ENCODE measurements at places on chromosomes 3 and 15.
A peak's percentile ranks its signal among the peaks of the same experiment; 100 is the strongest.

- no peak for DNase-seq
Observed at GRCh38 chr3:136836511-136837156, 17.7 kb downstream of the SLC35G2 start.

- no peak for DNase-seq
Observed at GRCh38 chr15:80587007-80587406, 108.1 kb upstream of the ABHD17C start.

- no peak for DNase-seq
Observed at GRCh38 chr15:39270934-39271333, 309.9 kb upstream of the THBS1 start.

GRCh38 chr3:46778101-46778500, 60.4 kb upstream of the PRSS50 start:
- DNase-seq = no peak

GRCh38 chr3:121660356-121661171, at the start of gene HCLS1:
Gene HCLS1, minus strand, starts transcription at chr3:121660903. Its CDS starts 2,556 bp downstream, at chr3:121658347.
- peak; percentile 50 for DNase-seq

GRCh38 chr3:148240351-148240750, 457.4 kb upstream of the AGTR1 start:
- no peak for DNase-seq

DNA sequence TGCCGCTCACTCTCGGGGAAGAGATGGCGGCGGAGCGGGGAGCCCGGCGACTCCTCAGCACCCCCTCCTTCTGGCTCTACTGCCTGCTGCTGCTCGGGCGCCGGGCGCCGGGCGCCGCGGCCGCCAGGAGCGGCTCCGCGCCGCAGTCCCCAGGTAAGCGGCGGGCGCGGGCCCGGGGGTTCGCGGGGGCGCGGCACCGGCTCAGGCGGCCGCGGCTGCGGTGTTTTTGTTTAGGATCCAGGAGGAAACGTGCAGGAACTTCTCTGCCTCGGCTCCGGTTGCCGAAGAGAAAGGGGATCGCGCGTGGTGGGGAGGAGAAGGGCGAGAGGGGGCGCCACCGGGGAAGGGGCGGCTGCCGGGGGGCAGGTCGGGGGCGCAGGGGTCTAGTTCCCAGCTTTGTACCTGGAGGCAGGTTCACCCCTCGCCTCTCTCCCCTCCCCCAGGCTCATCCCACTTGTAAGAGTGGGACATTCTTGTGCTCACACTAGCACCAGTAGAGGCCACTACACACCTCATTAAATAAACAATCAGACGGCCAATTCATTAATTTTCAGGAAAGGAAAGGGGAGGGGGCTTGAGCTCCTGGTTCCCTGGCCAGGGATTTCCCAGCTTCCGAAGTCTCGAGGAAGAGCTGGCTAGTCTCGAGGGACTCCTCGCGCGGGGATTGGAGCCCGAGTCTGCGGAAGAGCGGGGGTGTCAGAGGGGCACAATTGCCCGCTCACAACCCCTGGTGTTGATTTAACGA, 562 bp downstream of the NEO1 start:
- peak; percentile 1 for DNase-seq

DNA sequence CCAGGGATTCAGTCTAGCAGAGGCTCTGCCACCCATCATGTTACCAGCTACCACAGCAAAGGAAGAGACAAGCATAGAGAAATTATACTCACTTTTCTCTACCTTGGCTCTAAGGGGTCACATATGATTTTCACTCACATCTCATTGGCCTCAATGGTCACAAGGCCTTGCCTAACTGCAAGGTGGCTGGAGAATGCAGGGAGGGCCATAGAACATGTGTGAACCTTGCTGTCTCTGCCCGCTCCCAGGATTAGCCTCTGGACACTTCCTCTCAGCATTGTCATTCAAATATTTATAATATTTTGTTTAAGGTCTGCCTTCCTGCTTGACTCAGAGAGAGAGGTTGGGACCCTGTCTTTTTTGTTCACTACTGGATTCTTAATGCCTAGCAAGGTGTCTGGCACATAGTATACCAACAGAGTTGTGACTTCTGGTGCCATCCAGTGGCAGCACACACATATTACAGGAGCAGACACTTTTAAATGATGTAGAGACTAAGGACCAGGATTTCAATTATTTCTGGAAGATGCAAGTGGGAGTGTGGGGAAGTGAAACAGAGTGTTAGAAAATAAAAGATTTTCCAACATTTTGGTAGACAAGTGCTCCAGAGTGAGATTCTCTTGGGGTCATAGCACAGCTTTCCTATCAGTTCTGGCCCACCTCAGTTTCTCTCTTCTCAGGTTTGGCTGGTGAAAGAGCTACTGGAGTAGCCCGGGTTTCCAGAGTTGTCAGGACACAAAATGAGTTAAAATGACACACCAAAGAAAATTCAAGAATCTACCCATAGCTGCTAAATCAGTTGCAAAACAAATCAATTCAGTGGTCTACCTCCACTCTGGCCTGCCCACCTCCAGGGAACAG, 119.0 kb upstream of the RASGRP1 start:
- peak; percentile 67 for DNase-seq

DNA sequence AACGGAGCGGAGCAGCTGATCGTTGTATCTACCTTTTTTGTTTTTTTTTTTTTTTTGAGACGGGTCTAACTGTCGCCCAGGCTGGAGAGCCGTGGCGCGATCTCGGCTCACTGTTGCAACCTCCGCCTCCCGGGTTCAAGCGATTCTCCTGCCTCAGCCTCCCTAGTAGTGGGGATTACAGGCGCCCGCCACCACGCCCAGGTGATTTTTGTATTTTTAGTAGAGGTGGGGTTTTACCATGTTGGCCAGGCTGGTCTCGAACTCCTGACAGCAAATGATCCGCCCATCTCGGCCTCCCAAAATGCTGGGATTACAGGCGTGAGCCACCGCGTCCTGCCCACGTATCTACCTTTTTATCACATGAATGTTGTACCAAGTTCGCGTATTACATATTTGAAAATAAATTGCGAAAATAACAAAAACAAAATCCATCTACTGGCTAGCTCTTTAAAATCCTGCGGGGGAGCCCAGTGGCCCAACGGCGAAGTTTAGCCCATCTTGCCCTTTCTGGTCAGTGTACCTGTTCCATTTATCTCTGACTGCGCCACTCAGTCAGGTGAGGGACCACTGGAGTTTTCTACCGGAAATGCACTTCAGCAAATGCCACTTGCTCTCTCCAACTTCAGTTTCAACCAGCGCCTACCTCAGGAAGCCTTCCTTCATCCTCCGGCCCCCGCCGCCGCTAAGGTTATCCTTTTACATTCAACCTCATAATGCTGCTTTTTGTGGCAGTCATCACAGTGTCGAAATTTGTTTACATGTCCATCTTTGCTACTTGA, 1.2 kb upstream of the EIF3J start:
- DNase-seq = peak; percentile 23

DNA sequence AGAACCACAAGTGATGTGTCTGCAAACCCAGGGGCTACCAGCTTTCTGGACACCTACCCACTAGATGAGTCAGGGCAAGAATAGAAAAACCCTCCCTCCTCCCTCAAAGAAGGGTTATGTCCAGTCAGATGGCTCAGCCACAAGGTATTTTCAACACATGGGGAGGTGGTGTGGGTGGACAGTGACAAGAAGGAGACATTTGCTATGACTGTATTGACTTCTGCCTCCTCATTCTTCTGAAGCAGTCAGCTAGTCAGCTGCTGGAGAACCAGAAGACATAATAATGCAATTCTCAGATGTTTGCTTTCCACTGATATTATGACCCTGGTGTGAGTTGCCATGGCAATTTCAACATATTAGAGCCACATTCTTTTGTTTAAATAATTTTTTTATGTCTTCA, 66.7 kb upstream of the GOLGA8B start:
- DNase-seq = no peak

DNA sequence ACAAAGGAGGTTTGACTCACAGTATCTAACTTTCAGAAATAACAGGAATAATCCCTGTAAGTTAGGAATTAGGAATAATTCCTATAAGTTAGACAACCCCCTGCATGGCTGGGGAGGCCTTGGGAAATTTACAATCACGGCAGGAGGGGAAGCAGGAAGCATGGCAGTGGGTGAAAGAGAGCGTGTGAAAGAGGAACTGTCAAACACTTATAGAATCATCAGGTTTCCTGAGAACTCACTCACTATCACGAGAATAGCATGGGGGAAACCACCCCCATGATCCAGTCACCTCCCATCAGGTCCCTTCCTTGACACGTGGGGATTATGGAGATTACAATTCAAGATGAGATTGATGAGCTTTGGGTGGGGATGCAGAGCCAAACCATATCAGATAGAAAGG, 385.5 kb downstream of the IL20RB start:
- DNase-seq = no peak

DNA sequence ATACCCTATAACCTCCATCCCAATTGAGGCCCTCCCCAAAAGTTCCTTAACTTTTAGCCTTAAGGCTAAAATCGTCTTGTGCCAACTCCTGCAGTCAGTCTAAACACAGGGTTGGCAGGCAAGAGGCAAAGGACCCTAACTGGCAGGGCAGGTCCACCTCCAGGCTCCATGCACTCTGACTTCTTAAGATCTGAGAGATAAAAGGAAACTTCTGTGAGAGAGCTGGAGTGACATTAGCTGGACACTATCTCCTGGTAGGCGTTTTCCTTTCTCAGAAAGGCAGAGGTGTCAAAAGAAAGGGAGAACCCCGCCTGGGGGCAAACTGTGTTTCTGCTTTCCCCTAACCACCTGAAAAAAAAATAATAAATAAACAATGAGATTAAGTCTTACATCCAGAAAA, 3.6 kb downstream of the CHSY1 start:
- no peak for DNase-seq

DNA sequence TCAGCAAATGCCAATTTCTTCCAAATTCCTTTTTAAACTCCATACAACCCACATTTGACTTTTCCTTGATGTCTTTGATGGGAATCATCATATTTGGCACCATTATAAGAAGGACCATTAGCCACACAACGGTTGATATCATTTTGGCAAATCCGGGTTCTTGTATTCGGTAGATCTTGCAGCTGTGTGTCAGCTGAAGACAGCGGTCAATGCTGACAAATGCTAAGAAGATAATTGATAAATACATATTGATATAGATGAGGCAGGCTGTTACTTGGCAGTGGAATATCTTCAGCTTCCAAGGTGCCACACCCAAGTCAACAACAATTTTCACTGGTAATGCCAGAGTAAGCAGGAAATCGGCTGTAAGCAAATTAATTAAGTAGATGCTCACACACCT, 4.2 kb downstream of the GPR171 start:
- DNase-seq = no peak

- DNase-seq = no peak
Observed at GRCh38 chr15:68421115-68421551, 10.8 kb downstream of the ITGA11 start.

DNA sequence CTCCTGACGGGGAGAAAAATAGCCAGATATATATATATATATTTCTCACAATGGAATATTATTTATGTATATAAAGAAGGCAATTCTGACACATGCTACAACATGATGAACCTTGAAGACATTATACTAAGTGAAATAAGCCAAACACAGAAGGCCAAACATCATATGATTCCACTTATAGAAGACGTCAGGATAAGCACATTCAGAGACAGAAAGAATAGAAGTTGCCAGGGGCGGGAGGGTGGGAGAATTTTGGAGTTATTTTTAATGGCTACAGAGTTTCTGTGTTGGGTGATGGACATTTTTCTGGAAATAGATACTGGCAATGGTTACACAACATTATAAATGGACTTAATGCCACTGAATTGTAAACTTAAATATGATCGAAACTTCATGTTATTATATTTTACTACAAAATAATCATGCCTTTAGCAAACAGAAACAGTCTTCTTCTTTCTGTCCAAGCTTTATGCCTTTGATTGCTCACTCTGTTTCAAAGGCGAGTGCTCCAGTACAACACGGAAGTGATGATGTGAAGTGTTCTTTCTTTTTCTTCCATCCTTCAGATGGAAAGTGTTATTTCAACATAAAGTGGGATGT, 514.0 kb downstream of the OCA2 start:
- no peak for DNase-seq

GRCh38 chr3:159559771-159560170, 428.9 kb upstream of the IL12A start:
- DNase-seq = no peak

DNA sequence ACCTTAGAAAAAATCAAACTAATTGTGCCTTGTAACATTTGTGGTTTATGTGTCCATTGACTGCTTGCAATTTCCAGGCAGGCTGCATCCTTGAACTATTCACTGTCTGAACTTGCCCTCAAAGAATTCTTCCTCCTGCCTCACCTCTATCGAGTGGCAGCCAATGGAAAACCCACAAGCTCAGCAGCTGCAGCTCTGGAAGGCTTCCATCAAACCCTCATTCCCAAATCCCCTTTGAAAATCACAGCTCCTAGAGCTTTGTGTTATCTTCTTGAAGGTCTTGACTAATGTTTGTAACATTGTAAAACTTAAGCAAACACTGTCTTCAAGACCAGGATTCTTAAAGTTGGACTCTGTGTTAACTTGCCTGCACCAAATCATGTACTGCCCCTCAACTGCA, 81.1 kb downstream of the FILIP1L start:
- DNase-seq = no peak

- no peak for DNase-seq
Observed at GRCh38 chr3:14796403-14797077, 22.2 kb upstream of the FGD5 start.

DNA sequence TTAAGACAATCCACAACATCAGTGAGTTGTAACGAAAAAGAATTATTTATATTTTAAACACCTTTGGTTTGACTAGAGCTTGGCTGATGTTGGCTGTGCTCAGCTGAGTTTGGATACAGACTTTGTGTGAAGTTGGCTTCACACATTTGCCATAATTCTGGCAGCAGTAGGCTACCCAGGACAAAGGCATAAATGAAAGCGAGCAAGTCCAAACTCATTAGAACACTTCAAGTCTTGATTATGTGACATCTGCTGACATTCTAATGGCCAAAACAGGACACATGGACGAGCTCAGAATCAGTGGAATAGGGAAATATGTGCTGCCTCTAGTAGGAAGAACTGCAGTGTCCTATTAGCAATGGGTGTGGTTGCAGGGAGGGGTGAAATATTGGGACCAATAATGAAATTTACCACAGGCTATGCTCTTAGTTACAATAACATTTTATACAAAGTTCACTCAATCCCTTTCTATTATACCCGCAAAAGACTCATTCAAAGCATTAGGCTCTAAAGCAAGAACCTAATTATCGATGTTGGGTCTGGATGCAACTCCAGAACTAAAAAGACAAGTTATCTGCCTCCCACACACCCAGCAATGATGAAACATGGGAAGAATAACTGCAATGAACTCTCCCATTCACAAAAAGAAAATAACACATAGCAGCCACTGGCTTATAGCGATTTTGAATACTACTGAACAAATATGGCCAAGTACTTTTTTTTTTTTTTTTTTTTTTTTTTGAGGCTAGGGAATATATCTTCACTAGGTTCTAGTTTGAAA, 493.9 kb upstream of the RASGRP1 start:
- DNase-seq = no peak

- no peak for DNase-seq
Observed at GRCh38 chr3:129840707-129841360, 52.7 kb downstream of the TMCC1 start.

GRCh38 chr15:88337993-88338392, 81.5 kb upstream of the NTRK3 start:
- DNase-seq = no peak

GRCh38 chr15:33448961-33449606, 138.3 kb downstream of the RYR3 start:
- no peak for DNase-seq

- DNase-seq = no peak
Observed at GRCh38 chr3:14126887-14127505, 2.1 kb downstream of the TMEM43 start.

- no peak for DNase-seq
Observed at GRCh38 chr3:112339609-112340008, 6.7 kb downstream of the CD200 start.
